GM20000 (cell line): ENCODE measurements at places on chromosomes 1 and 21.

- DNase-seq: no peak
These were observed 25.5 kb upstream of the PRSS38 start for GRCh38 chr1:227790034-227790400.

GRCh38 chr1:21313203-21313885 is 23.1 kb upstream of the ECE1 start:
- DNase-seq: no peak

- no peak for DNase-seq
These were observed 2.9 kb upstream of the LRRC40 start for GRCh38 chr1:70208292-70208691.

DNA sequence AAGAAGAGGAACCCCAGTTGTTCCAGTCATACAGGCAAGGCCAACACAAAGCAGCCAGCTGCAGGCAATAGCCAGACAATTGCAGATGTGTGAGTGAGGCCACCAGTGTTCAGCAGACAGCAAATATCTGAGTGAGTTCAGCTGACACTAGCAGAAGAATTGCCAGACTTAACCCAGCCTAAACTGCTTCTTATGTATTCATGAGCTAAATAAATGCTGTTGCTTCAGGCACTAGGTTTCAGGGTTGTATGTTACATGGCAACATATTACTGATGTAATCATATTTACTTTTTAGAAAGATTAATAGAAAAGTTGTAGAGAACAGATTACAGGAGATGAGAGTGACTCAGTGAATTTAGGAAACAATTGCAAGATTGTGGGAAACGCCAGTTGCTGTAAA is 129.8 kb upstream of the CHODL start:
- DNase-seq: no peak

DNA sequence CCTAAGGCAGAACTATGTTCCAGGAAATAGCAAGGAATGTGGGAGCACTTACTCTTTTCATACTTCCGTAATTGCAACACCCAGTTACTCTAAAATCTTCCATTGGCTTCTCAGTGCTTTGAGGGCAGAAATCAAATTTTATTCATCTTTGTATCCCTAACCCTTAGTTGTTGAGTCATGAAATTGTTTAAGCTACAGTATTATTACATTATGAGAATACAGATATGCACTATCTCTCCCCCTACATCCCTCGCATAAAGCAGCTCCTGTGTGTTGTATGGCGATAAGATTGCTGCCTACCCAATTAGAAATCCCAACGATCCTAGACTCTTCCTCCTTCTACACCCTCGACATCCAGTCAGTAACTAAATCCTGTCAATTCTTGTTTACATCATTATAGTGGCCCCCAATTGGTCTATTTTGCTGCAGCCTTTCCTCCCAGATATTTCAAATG is 2.6 kb downstream of the AIDA start:
- no peak for DNase-seq

- peak; percentile 27 for DNase-seq
These were observed 304.7 kb upstream of the PTBP2 start for GRCh38 chr1:96416701-96417444.

- no peak for DNase-seq
These were observed 494 bp downstream of the APH1A start for GRCh38 chr1:150268340-150268704.

DNA sequence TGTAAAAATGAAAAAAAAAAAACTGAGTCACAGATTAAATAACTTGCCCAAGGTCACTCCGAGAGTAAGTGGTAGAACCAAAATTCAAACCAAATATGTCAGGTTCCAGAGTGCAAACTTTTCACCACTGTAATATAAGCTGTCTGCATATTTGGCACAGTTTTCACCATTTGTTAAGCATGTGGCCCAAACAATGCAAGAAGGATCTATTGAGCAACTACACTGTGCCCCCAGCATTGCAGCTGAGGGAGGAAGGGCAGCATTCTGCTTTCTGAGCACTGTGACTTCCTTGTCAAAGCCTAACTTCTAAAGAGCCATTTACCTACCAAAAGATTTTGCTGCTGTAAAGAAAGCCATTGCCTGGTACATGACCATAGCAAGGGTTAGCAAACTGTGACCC is 133.4 kb downstream of the SYT2 start:
- no peak for DNase-seq

GRCh38 chr1:167263819-167264464 is 43.3 kb downstream of the POU2F1 start:
- no peak for DNase-seq

- DNase-seq: no peak
These were observed 2.5 kb downstream of the PBX1 start for GRCh38 chr1:164561472-164561871.

- DNase-seq: no peak
These were observed 354.6 kb upstream of the C1orf87 start for GRCh38 chr1:60428127-60428526.

GRCh38 chr1:51768971-51769588 is 109.4 kb downstream of the NRDC start:
- peak; percentile 46 for DNase-seq

DNA sequence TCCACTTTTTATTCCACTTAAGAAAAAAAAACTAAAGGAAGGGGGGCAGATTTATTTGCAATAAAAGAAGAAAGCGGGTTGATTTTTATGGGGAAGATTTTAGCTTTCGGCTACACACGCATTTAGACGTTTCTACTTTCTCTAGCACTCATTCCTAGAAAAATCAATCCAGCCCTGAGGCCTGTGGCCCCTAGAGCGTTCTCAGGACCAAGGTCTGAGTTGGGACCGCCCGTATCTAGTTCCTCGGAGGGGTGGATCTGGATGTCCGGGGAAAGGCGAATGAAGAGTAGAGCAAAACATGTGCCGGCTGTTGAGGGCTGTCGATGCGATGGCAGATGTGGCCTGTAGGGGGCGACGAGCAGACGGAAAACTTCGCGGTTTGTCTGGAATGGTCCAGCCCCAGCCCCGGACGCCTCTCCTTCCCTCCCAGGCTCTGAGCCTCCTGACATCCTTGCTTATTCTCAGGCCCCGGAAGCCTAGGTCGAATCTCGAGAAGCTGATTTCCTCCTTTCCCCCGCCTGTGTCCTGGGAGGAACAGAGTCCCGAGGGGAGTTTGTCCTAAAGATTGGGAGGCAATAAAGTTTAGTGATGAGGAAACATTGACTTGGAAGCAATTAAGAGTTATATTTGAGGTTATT is 5.2 kb downstream of the FOXD3 start:
- peak; percentile 84 for DNase-seq
